CD4-positive, alpha-beta T cell treated with Interferon gamma for 1 hour (primary cell): ENCODE measurements at places on chromosomes 7 and 10.

DNA sequence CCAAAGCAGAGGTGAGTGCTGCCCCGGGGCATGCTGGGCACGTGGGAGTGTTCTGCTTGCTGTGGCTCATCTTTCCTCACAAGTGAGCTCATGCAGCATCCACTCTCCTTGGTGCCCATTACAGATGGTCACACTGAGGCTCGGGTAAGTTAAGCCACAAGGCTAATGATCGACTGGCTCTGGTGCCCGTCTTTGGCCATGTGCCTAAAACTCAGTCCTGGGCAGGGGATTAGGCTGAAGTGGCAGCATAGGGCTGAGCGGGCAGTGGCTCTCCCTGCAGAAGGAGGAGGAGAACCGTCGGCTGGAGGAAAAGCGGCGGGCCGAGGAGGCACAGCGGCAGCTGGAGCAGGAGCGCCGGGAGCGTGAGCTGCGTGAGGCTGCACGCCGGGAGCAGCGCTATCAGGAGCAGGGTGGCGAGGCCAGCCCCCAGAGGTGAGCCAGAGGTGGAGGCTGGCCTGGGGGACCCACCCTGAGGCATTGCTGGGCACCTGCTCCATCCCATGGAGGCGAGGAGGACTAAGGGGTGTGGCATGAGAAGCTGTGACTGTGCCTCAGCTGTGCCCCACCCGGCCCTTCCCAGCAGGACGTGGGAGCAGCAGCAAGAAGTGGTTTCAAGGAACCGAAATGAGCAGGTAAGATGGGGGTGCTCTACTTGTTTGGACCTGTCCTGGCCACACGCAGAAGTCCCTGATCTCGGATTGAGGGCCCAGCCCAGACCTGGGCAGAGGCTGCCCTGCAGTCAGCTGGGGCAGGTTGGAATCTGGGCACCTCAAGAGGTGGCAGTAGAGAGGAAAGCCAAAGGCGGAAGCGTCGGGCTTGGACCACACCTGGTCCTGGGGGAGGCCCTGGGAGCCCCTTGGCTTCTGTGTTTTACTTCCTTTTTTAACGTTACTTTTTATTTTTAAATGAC lies 7.3 kb downstream of the PGAM2 start:
- peak; percentile 37 for DNase-seq

- DNase-seq = no peak
Observed at GRCh38 chr10:99708428-99709012, 23.4 kb downstream of the COX15 start.

DNA sequence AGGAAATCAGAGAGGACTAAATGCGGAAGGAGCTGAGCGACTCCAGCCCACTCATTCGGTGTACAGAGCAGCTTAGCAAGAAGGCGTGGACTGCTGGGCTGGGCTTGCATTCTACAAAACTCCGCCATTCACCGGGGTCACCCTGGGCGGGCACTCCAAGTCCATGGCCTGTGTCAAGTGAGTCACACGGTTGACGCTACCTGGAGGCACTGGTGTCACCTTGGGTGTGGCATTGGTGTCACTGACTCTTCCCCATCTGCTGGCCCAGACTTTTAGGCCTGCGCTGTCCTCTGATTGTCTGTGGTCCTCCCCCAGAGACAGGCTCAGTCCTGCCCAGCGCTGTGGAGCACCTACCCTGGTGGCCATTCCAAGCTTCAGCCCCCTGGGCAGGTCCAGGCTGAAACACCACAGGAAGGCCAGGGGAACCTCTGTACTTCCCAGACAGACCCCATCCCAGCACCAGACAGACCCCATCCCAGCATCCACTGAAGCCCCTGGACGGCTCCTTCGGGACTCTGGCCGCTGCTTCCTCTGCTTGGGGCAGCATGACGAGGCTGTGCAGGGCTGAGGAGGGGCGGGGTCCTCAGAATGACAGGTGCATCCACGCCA lies 30.6 kb upstream of the CNPY1 start:
- DNase-seq = no peak

DNA sequence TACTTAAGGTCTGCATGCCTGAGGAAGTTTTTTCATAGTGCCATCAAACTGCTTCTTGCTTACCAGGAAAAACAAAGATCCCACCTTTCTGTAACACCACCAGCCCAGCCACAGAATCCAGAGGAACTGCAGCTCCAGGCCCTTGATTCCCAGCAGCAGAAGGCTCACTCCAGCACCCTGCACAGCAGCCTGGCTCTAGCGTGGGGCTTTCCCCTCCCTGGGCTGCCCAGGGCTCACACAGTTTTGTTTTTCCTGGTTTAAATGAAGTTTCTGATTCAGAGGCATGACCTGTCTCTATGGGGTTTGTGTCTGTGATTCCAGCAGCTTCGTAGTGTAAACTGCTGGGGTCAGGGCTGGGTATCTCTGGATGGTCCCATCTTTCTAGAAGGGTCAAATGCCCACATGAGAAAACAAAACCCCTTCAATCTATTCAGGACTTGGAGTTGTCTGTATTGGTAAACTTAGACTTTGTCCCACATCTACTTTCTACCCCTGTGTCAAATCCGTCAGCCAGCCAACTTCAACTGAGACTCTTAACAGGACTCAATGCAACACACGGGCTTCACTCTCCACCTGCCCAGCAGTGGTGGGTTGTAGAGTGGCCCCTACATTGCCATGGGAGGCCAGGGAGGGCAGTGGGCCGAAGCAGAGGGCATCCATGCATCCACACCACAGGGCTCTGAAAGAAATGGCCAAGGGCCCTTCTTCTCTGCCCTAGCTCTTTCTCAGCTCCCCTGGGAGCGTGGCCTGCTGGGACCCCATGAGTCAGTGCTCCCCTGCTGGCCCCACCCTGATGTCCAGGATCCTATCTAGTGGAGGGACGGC lies 73.6 kb downstream of the ATXN7L1 start:
- no peak for DNase-seq

- DNase-seq = no peak
Observed at GRCh38 chr10:60042914-60043313, 136.6 kb upstream of the CCDC6 start.

- no peak for DNase-seq
Observed at GRCh38 chr7:149475121-149476045, 14.5 kb upstream of the ZNF777 start.

GRCh38 chr10:128080231-128080630 lies 46.0 kb downstream of the MKI67 start:
- DNase-seq = no peak

DNA sequence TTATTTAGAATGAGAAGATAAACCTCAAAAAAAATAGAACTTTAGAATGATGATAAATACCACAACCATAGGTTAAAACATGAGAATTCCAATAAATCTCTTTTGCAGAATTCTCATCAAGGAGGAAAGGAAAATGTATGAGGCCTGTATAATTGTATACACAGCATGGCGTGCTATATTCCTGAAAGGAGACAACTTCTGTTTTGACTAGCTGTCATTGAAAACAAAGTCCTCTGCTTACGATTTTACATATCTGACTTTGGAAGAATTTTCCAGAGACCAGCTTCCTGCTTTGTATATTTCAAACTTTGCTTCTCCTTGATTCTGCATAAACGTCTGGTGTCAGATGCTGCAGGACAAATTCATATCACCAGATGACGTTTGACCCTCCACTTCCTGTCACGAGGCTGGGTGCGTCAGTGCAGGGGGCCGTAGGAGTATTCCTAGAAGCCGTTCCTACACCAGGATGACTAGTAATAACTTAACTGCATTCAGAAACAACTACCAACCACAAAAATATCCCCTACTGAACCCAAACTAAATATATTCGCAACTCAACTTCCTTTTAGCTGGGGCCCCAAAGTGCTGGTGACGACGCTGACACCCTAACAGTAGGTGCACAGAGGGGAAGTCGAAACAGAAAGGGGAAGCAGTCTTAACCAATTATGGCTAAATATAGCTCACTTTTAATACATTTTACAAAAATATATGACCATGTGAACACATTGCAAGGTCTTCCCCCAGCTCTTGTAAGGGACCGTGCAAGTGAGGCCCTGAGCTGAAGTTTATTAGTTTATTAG lies 178.6 kb upstream of the INHBA start:
- peak; percentile 90 for DNase-seq

- DNase-seq = no peak
Observed at GRCh38 chr10:127013211-127013656, 108.0 kb downstream of the DOCK1 start.

DNA sequence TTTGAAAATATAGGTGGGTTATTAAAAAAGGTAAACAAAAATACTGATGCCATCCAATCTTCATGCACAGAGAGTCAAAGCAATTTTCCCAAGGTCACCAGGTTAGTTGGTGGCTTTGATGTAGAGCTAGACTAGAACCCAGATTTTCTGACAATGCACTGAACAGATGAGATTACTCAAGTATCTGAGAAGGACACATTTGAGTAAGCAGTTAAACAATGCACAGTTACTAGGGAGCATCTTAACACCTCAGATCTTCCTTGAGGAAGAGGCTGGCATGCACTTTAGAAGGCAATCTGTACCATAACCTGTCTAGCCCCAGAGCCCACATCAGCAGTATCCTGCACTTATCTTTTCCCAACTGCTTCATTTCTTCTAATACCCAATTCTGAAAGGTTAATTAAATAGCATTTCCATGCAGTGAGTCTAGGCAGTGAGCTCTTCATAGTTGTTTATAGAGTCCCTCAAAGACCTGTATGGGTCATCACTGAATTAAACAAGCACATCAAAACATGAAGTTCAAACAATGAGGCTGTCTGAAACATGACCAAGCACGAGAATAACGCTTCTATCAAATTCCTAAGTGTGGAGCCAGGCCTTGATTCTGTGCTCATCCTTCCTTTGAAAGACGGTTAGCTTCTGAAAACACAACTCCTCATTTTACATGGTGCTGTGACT lies 38.2 kb upstream of the ANK3 start:
- DNase-seq = no peak

GRCh38 chr10:79148452-79149344 lies 79.9 kb downstream of the ZMIZ1 start:
- DNase-seq = peak; percentile 44

DNA sequence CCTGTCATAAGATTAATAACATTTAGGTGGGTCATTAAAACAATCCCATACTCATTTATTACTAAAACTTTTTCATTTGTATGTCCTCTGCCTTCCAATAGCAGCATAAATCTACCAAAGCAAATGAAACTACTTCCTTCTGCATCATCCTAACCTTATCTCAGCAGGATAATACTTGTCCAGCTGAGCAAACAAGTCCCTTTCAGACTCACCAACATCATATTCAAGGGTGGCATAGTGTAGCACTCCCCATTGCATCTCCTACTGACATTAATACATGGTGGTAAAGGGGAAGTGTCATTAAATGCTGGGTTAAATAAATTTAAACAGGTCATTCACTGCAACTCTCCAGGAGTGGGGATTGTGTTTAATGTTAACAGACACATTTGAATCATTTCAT lies 3.4 kb upstream of the MINDY3 start:
- no peak for DNase-seq

DNA sequence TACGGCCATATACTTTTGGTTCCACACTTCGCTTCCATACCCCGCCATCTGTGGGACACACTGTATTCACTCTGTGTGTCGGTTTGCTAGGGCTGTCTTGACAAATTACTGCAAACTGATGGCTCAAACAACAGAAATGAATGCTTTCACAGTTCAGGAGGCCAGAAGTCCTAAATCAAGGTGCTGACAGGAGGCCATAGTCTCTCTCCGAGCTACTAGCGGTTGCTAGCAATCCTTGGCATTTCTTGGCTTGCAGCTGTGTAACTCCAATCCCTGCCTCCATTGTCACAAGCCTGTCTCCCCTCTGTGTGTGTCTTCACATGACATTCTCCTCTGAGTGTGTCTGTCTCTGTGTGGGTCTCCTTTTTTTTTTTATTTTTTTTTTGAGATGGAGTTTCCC lies 28.9 kb upstream of the BMPR1A start:
- DNase-seq = no peak

DNA sequence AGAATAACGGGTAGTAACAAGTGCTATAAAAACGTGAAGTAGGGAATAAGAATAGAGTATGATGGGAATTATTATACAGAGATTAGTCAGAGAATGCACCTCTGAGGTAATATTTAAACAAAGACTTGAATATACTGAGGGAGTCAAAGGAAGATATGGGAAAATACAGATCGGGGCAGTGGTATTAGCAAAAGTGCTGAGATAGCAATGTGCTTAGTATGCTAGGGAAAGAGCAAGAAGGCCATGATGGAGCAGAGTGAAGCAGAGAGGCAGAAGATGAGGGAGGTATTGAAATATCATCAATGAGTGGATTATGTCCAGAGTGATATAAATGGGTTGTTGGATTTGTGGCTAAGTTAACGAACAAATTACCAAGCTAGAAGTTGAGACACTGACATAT lies 96.5 kb upstream of the GPR22 start:
- no peak for DNase-seq

- DNase-seq = peak; percentile 26
Observed at GRCh38 chr10:124354411-124355382, 64.0 kb downstream of the OAT start.

DNA sequence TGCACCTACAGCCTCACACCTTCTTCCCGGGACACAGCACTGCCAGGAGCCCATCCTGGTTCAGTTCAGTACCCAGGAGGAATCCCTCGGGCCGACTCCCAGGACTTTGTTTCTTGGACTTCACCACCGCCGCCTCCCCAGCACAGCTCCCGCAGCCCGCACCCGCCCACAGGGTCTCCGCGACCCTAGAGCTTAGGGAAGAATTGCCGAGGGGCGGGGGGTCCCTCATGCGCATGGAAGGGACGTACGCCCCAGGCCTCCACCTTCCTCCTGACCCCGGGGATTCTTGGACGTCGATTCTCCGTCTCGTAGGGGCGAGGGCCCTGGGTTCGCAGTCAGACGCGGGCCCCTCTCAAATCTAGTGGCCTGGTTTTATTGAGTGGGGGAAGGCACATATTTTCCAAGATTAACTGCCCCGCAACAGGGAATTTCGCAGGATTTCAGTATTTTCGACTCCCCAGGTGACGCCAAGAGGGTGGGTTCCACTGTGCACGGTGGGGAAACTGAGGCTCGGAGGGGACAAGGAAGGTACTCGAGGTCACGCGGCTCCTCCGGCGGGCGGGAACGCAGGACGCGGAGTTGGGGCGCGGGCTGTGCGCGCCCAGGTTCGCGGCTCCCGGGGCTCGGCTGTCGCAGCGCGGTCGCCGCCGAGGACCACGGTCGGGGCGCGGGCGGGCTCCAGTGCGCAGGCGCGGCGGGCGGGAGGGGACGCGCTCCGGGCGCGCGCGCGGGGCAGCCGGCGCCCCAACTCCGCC lies at the start of gene ADCY1:
Gene ADCY1 (plus strand): TSS at position 708 of the 755 bp plus-strand sequence. CDS start 176 bp downstream, outside the sequence.
- DNase-seq = no peak

GRCh38 chr10:88042160-88043100 lies 179.0 kb downstream of the PTEN start:
- no peak for DNase-seq

- DNase-seq = peak; percentile 60
Observed at GRCh38 chr7:128422842-128423241, 13.1 kb upstream of the IMPDH1 start.
